Stimulated activated CD4-positive, alpha-beta T cell treated with anti-CD3 and anti-CD28 coated beads, TNF-alpha, amount 100 ng/mL, for 1 hour (primary cell): ENCODE measurements at places on chromosomes 4 and X.
A peak's percentile ranks its signal among the peaks of the same experiment; 100 is the strongest.

GRCh38 chrX:133638285-133638684, 223.0 kb upstream of the GPC4 start:
- no peak for DNase-seq

DNA sequence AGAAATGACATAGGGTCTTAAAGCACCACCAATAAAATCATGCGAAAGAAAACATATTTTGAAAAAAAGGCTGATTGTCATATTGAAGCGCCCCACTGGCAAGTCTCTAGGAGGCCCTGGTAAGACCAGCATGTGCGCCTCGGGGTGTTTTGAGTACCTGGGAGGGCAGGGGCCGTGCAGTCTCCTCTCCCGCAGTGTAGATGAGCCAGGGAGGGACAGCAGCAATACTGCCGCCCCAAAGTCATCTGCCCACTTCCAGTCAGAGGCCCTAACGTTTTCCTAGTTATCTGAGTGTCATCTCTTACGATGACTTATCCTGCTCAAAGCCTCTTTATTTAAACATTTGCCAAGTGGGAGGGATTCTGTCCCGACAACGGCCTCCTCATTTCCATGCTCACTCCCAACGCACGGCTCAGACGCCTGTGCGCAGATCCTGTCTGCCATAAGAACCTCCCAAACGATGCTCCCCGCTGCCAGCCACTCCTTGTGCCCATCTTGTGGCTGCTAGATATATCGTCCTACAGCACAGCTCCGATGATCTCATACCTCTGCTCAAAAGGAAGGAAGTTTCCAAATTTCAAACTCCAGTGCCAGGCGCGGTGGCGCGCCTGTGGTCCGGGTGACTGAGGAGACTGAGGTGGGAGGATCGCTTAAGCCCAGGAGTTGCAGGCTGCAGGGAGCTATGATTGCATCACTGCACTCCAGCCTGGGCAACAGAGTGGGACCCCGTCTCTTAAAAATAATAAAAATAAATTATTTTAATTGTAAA, 17.2 kb upstream of the SCRG1 start:
- no peak for DNase-seq

DNA sequence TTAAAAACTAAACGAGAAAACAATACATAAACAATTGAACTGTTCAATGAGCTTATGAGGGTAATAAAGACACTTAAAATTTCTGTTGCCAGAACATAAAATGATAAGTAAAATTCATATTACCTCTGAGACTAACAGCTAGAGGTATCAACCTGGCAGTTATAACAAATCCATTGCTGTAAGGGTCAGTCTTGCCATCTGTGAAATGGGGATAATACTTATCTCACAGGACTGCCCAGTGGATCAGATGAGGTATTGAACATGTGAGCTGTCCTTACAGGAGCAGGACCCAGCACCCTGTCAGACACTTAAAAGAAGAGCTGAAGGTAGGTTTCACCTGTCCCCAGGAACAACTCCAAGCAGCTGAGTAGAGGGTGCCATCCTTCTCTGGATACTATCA, 2.5 kb downstream of the TCEAL3 start:
- no peak for DNase-seq

GRCh38 chr4:7962609-7963508, 23.2 kb upstream of the AFAP1 start:
- DNase-seq = no peak

- no peak for DNase-seq
Observed at GRCh38 chr4:113524096-113524495, 237.4 kb downstream of the CAMK2D start.

DNA sequence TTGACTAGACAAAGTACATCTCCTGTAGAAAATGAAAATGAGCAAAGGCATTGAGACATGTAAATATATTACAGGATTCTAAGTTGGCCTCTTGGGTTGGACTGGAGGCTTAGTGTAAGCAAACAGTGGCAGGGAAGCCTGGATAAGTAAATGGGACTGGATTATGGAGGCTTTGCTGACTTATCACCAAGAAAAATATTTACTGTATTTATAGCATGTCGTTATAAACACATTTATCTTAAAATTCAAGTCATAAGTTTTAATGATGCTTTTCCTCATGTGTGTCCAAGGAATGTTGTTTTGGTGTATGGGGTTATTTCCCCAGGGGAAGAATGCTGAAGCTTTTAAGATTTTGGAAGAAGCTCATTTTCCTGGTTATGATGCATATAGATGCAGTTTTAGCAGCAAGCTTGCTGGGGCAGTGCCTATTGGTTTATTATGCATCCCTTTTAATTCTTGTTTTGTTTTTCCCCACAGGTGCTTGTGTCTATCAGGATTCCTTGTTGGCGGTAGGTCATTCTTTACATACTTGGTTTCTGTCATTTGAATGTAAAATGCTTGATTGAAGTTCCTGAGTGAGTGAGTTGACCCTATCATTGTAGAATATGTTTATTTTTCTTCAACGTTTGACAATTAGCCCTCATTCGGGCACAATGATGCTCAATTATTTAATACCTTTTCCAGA, 8.5 kb downstream of the FRAS1 start:
- DNase-seq = no peak

DNA sequence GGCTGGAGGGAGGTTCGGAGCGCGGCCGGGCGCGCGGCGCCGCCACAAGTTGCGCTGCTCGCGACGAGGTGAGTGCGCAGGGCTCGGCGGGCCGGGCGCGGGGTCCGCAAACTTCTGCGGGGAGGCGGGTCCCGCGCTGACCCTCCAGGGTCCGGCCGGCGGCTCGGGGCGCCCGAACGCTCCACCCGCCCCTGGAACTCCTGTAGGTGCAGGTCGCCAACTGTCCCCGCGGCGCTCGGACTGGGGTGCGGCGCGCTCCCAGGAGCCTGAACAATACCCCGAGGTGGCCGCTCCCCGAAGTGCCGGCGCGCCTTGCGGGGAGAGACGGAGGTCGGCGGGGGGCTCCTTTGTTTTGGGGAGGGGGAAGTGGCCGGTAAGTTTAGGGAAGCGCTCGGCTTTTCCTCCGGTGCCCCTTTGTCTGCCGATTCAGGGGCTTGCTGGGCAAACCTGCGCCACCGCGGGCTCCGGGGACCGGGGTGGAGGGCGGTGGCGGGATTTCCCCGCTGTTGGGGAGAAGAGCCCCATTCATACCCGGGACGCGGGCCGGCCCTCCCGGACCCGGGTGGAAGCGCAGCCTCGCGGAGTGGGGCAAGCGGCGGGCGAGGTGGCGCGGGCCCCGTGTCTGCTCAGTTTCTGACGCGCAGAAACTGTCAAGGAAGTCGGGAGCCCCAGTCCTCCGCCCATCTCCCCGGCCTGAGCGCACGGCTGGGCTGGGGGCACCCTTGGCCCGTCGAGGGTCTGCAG, 694 bp downstream of the TBL1X start:
- peak; percentile 14 for DNase-seq

DNA sequence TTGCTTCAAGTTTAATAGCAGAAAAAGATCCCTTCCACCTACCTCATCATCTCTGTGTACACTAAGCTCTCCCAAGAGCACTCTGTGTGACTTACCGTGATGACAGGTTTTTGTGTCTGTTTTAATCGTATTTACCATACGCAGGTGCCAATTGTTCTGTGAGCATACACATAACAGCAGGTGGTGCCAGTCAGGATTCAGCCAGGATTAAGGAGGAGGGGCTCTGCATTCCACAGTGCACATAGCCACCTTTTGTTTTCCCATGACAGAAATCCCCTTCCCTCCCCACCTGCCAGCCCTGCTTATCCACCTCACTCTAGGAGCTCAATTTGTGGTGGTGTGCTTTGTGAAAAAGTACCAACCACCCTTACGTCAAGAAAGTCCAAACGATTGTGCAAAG, 14.8 kb downstream of the ANK2 start:
- no peak for DNase-seq

- no peak for DNase-seq
Observed at GRCh38 chr4:182825786-182826185, 91.4 kb downstream of the DCTD start.

DNA sequence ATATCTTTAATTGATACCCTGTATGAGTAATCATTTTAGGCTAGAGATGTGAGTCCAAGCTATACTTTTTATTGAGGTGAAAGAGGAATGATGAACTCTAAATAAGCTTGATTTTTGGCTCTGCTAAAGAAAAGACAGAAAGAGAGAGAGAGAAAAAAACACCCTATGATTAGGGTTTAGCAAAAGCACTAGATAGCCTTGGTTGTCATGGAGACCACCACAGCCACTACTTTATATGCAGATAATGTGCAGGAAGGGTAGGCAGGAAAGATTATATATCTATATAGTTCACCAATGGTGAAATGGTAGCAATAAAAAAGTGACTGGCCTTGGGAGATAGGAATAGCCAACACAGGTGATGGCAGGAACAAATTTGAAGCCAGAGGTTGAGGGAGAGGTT, 69.9 kb upstream of the CAMK2D start:
- no peak for DNase-seq

DNA sequence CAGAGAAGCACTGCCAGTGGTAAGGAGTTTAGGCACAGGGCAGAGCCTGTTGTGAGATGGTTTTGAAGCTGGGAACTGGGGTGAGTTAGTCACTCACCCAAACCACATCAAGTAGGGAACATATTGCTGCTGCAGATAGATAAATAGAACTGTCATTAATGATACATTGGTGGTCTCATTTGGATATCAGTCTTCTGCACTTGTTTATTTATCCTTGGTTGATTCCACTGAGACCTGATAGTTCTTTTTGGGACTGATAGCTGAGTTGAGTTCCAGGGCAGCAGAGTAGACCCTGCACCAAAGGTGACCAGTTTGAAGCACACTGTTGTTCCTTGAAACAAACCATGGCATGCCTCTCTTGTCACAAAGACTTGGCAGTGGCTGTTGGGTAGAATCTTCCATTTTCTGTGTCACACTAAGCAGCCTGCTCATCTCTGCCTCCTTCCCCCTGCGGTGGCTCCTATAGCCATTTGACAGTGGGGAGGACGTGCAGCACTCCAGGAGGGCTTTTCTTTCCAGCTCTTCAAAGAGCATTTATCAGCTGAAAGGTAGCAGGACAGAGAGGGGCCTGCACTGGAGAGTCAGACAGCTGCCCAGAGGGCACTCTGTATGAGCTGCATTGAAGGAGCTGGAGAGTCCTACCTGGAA, 59.7 kb upstream of the TMEM164 start:
- DNase-seq = no peak

DNA sequence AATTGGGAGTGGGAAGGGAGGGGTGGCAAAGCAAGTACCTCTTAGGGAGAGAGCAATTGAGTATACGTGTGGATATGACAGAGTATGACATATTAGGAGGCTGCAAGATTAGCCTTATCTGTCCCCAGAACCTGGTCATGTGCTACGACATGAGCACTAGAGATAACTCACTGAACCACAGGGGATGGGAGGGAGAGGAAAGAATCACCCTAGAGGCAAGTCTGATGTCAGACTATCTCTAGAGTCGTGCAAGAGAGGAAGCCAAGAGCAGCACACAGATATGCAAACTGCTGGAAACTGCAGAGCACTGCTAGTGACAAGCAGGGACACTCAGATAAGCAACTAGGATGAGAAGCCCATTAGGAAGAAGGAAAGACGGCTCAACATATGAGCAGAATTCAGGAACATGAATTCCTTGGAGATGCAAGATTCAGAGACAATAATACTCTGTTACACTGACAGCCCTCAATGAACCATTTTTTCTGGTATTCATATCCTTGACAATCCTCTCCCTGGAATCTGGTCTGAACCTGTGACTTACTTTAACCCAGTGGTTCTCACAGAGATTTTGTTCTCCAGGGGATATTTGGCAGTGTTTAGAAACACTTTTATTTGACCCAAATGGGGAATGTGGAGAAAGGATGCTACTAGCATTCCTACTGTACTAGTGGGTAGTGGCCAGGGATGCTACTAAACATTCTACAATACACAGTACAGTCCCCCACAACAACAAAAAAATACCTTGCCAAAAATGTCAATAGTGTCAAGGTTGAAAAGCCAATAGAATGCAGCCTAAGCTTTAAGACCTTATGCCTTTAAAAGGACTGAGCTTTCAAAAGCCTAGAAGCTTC, 84.0 kb upstream of the BMP2K start:
- DNase-seq = no peak

DNA sequence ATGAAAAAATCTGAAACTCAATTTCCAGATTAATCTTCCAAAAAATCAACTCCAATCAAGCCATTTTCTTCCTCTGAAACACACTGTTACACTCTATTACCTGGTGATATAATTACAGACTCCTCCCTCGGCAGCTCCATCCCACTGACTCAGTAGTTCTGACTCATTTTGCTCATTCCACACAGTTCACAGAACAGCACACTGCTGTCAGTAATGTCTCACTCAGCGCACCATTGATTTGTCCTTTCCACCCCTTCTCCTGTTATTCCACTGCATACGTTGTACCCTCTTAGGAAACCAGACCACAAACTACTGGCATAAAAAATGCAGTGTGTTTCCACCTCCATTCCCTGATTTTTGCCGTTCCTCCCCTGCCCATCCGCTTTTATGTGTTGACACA, 212.7 kb downstream of the SLIT2 start:
- DNase-seq = no peak

GRCh38 chr4:88366460-88366859, 12.2 kb upstream of the HERC6 start:
- DNase-seq = no peak

DNA sequence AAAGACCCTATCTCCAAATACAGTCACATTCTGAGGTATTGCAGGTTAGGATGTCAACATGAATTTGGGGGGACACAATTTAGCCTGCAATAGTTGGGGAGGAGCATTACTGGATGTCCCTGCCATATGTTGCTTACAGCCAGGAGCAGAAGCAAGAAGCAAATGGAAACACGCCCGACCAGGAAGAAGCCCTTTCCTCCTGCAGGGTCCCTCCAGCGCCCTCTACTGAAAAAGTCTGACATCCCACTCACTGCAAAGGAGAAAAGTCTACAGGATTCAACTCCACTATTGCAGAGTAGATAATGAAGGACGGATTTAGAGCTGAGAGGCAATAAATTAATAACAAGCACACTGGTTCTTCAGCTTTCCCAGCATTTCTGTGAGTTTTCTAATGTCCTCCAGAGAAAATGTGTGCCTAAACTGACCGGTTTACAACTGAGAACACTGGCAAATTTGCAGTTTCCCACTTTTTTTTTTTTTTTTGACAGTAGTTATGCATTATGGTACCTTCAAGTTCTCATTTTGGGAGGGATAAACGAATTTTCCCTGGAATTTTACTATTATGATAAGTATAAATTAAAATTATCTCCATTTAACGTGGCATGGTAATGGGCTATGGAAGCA, 31.7 kb downstream of the COQ2 start:
- DNase-seq = peak; percentile 51

DNA sequence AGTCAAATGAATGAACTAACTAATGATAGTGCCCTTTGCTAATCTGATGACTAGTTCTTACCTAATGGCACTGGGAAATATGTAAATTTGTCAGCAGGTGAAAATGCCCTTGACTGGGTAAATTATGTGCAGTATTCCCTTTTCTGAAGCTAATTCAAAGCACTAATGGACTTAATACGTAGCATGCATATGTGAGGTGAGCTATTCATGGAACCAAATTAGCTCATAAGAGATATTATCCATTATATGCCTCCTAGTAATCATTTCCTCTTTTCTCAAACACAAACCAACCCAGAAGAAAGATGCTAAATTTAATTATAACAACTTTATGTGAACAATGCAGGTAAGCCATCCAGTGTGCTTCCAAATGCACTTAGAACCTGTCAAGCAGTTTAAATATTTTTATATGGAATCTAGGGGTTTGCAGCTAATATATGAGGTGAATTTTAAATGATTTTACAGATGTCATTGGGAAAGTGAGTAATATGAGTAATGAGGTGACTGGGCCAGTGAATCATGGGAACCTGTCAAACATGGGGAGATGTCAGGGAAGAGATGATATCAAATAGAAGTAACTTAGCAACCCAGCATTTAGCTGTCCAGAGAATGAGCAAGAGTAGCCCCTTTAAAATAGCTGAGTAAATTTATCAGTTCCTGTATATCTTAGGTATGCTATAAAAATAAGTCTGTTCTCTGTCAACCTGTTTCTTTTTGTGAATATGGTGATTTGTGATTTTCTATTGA, 315.0 kb downstream of the AFF2 start:
- no peak for DNase-seq
